ENCODE measurements at places on chromosomes 12 and 14.
A peak's percentile ranks its signal among the peaks of the same experiment; 100 is the strongest.

DNA sequence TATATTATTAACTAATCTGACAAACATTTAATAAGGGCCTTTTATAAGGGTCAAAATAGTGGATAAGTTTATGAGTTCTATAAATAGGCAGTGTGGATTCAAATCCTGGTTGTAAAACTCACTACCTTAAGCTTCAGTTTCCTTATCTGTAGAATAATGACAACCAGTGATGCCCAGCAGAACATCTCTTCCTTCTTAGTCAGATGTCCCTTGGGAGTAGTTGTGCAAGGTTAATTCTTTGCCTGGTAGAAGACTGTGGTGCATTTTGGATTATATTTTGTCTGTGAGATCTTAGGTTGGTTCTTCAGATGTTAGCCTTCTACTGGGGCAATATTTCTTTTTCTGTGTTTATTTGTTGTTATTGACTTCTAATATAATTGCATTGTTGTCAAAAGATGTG, 59.5 kb downstream of the ARID2 start:
- DNase-seq = no peak

GRCh38 chr12:105084251-105085250, at the start of gene ALDH1L2:
Gene ALDH1L2, minus strand, starts transcription at chr12:105084458. Its CDS starts 22 bp downstream, at chr12:105084436.
- DNase-seq = peak; percentile 35

- DNase-seq = no peak
These were observed 104.6 kb downstream of the ITPR2 start for GRCh38 chr12:26728205-26729050.

GRCh38 chr12:24045816-24046257, 96.4 kb upstream of the SOX5 start:
- no peak for DNase-seq

DNA sequence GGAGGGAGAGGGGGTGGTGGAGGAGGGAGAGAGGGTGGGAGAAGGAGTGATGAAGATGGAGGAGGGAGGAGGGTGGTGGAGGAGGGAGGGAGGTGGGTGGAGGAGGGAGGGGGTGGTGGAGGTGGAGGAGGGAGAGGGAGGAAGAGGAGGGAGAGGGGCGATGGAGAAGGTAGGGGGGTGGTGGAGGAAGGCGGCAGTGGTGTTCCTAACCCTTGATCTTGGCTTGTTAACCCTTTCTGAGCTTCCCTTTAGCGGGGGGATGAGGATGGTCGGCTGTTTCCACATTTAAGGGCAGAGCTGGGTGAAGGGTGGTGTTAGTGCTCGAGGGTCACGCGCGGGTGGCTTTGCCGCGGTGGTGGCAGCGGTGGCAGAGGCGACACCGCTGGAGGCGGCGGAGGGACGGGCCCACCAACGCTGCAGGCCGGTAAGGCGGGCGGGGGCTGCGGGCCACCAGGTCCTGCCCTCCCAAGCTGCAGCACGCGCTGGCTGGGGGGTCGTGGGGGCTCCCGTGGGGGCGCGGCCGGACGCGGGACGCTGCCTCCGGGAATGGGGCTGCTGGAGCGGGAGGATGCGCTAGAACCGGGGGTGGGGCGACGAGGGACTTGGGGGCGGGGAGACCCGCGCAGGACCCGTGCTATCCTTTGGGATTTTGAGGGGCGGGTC, 156.3 kb downstream of the PTPN11 start:
- no peak for DNase-seq

DNA sequence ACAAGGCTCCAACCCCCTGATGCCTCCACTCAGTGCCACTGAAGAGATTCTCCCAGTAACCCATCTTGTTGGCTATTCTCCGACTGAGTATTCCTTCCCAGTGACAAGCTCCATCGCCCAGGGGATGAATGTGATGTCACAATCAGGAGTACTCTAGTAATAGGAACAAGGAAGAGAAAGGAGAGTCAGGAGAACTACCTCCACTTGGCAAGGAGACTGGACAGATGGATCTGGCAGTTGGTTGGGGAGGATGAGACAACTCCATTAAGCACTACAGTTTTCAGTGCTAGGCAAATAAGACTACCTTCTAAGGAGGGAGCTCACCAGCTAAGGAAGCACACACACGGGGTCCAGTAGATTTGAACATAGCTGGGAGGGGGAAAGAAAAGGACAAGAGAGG, 5.3 kb downstream of the RNF41 start:
- no peak for DNase-seq

- no peak for DNase-seq
These were observed 23.5 kb upstream of the GPR68 start for GRCh38 chr14:91267965-91268437.

- DNase-seq = no peak
These were observed 142.5 kb upstream of the ARID2 start for GRCh38 chr12:45587012-45587411.

DNA sequence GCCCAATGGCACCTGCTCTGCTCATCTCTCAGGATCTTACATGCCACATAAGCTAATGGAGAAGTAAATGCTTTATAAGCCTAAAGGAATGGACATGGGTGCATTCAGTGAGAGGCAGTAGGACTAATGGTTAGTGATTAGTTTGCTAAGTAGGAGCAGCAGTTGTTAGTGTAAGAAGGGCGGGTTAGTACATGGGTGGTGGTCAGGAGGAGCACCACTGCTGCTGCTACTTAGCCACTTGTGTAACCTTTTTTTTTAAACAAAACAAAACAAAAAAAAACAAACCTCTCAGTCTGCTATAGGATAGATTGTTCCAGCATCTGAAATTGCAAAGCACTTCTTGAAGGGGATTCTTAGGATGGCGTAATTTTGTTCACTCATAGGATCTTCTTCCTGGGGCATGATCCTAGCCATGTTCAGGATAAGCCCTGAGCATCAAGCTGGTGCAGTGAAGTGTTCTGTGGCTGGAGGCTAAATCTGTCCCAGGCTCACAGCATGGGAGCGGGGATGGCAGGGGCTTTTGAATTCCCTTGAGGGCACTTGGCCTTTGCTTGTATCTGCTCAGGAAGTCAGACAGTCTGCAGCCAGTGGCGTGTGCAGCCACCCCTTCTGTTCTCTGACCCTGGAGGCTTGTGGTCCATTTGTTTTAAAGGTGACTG, 63.6 kb downstream of the CHST11 start:
- no peak for DNase-seq

DNA sequence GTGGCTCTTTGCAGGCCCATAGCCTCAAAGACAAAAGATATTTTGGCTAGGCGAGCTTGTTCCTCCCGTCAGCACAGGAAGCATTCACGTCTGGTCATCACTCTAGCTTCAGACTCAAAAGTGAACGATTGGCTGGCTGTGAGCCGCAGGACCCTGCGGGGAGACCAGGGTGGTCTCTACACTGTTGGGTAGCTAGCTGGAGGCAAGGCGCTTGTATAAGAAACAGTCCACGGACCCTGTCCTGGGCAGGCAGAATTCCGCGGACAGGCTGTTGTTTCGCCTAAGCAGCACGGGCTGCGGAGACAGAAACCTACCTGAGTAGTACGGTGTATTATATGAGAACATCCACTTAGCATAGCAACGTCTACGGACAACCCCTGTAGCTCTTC, 29.6 kb downstream of the WBP11 start:
- DNase-seq = no peak

DNA sequence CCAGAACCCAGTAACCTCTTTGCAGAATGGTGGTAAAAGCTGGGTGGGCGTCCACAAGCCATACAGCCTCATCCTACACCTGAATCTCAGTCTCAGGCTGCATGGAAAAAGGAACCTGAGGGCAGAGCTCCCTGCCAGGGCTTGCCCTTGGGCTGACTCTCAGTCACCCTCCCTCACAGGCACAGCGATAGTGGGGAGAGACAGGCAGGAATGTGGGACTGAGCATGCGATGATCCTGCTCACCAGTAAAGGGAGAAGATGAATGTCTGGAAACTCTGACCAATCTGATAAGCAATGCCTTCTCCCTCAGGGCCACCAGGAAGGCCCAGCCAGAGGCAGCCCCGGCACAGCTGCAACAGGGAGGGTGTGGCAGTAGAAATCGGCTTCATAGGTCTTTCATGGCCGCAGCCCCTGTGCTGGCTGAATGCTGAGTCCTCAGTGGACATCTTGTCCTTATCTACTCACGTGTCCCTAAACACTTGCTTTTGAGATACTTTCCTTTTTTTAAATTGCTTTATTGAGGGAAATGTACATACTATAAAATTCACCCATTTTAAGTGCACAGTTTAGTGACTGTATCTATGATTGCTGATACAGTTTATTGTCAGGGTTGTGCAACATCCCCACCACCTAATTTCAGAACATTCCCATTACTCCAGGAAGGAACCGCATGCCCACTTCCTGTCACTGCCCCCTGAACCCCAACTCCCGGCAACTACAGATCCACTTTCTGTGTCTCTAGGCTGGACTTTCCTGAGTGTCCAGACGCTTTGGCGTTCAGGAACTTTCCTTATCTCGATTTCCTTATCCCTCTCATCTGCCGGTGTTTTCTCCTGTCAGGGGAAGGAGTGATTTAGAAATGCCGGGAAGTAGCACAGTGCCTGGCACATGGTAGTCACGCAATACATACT, 258.1 kb downstream of the PCNX1 start:
- no peak for DNase-seq

GRCh38 chr14:55454264-55455002, 14.0 kb upstream of the TBPL2 start:
- peak; percentile 83 for DNase-seq

GRCh38 chr12:106106892-106107291, 31.9 kb downstream of the NUAK1 start:
- DNase-seq = no peak

- no peak for DNase-seq
These were observed 50.7 kb downstream of the NUBPL start for GRCh38 chr14:31611778-31612433.

DNA sequence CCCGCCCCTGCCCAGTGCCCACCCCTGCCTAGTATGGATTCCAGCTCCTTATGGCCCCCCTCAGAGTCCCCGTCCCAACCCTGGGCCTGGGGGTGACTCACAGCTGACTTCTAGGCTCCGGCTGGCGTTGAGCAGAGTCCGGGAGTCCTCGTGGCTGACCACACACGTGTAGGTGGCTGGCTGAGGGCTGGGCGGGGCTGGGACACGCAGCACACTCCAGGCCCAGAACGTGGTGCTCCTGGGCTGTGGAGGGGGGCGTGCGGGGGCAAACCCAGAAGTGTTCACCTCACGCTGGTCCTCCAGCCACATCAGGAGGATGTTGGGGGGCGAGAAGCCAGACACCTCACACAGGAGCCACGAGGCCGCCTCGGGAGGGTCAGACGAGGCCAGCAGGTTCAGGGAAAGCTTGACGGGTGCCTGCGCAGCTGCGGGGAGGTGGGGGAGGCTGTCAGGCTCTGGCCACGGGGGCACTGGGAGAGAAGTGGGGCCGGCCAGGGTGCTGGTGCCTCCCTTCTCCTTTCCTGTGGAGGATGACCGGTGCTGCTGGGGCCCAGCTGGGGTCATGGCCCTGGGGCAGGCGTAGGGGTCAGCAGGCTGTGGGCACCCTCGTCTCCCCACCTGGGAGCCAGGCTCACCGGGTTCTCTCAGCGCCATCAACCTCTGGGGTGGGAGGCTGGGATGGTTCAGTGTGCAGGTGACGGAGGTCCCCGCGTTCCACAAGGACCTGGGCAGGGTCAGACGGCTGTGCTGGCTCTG, 314.1 kb downstream of the TMEM121 start:
- no peak for DNase-seq

DNA sequence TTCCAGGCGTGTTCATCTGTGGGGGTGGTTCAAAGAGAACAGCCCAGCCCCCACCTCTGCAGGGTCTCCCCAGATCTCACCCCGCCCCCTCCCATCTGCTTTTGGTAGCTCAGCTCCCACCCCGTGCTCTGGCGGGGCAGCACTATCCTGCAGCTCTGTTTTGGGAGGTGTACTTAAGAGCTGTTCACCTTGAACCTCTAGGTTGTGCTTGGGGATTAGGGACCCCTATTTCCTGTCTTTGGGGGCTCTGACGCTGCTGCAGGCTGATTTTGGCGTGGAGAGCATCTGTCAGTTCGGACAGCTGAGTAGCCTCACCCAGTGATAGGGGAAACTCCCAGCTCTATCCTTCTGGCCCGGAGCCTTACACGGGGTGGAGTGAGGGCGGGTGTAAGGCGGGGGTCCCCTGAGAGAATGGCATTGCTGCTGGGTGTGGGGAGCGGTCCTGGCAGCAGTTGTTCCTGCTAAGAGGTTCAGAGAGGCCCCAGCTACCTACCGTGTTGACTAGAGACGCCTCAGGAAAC, 765 bp downstream of the TMEM120B start:
- no peak for DNase-seq

DNA sequence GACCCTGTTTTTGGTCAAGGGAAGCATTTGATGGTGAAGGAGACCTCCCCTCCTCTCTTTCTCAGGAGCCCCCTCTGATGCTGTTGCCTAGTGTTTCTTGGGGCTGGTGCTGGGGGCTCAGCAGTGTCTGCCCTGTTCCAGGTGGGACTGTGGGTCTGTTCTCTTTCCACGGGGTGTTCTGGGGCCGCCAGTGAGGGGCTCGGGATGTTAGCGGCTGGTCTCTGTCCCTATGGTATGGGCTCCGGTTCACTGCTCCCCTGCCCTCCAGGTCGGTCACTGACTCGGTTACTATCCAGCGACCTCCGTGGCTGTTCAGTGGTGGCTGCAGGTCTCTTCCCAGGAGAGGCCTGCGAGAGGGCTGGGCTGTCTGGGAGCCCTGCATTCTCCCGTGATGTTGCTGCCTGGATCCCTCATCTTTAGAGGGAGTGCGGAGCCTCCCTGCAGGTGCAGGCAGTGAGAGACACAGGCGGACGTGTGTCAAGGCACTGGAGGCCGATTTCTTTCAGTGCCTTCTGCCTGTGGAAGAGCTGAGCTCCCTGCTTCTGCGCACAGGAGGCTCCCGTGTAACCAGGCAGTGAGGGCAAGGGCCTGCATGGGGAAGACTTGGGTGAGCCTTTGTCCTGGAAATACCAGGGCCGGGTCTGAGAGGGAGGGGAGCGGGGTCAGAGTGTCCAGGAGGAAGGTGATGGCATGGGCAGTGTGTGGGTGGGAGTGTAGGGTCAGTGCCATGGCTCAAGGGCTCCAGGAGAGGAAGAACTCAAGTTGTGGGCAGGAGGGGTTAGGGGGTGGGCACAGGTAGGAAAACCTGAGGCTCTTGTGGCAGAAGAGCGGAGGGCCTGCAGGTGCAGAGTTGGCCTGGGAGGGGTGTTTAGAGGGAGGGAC, 362.6 kb downstream of the TMEM121 start:
- no peak for DNase-seq

GRCh38 chr14:95037273-95037672, 120.1 kb downstream of the DICER1 start:
- no peak for DNase-seq

DNA sequence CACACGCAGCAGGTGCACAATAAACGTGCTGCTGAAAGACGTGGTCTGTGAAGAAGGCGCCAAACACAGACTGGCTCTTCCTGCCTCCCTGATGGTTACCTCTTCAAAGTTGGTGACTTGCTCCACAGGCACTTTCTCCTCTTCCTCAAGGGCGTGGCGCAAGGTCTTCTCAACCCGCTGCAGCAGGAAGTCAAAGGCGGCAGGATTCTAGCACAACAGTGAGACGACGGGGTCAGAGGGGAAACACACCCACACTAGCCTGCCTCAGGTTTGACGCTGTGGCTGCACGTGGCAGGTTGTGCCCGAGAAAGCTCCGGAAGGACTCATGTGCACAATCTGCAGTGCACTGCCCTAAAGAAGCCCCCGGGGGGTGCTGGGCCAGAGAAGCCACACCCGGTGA, 15.0 kb downstream of the POLE start:
- DNase-seq = no peak

- DNase-seq = no peak
These were observed 245.9 kb downstream of the CACNA1C start for GRCh38 chr12:2298556-2299200.
